Suppressor macrophage treated with lipopolysaccharide for 1 hour (primary cell): ENCODE measurements at places on chromosomes 6 and 20.

GRCh38 chr6:88983532-88983931 lies 20.1 kb upstream of the RNGTT start:
- peak; percentile 63 for DNase-seq

DNA sequence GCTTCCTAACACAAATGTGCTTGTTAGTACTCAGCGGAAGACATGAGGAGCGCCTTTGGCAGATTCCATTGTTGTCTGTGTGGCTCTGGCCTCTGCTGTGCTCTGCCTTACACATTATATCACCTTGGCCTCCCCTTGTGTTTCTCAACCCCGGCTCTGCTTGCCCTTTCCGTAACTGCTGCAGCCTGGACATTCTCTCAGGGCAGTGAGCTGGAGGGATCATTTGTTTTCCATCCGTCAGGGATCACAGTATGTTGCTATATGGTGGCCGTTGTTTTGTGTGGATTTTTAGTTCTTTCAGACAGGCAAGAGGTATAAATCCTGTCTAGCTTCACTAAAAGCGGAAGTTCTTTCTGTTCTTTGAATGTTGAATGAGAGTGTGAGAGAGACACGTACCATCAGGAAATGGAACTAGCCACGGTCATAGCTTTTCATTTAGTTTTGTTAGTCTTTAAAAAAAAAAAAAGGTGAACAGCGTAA lies 175.1 kb downstream of the JARID2 start:
- DNase-seq = peak; percentile 76

DNA sequence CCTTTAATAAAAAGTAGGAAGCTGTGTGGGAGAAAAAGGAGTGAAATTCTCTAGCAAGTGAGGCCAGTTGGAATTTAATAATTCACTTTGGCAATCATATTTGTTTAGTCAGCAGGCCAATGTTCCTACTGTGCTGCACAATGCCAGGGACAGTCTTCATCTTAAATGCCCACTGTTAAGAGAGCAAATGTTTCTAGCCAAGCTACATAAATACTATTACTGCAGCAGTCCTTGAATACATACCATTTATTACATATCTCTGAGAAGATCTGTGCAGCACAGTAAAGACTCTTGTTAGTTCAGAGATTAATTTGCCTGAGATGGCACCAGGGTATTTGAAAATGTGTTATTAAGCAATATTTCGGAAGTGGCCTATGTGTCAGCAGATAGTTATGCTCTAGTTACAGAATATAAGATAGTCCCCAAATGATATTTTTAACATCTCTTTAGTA lies 105.4 kb downstream of the OGFRL1 start:
- peak; percentile 14 for DNase-seq

- no peak for DNase-seq
Measured at GRCh38 chr6:166660157-166660688, 33.2 kb upstream of the RPS6KA2 start.

DNA sequence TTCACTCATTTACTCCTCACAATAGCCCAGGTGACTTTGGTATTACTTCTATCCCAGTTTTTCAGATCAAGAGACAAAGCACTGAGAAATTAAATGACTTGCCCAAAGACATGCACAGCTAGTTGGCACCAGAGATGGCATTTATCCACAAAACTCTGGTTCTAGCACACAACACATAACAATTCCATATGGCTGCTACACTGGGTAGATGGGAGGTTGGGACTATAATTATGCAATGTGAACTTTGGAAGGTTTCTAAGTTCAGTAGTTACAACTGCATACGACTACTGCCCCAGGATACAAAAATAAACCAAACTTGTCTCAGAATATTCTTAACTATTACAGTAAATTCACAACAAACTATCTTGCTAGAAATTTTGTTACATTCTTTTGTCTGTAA lies 54.2 kb upstream of the MLIP start:
- DNase-seq = no peak

- peak; percentile 32 for DNase-seq
Measured at GRCh38 chr20:23513164-23513563, 22.2 kb downstream of the CST8 start.

GRCh38 chr6:56370127-56370540 lies 122.8 kb upstream of the COL21A1 start:
- DNase-seq = no peak

DNA sequence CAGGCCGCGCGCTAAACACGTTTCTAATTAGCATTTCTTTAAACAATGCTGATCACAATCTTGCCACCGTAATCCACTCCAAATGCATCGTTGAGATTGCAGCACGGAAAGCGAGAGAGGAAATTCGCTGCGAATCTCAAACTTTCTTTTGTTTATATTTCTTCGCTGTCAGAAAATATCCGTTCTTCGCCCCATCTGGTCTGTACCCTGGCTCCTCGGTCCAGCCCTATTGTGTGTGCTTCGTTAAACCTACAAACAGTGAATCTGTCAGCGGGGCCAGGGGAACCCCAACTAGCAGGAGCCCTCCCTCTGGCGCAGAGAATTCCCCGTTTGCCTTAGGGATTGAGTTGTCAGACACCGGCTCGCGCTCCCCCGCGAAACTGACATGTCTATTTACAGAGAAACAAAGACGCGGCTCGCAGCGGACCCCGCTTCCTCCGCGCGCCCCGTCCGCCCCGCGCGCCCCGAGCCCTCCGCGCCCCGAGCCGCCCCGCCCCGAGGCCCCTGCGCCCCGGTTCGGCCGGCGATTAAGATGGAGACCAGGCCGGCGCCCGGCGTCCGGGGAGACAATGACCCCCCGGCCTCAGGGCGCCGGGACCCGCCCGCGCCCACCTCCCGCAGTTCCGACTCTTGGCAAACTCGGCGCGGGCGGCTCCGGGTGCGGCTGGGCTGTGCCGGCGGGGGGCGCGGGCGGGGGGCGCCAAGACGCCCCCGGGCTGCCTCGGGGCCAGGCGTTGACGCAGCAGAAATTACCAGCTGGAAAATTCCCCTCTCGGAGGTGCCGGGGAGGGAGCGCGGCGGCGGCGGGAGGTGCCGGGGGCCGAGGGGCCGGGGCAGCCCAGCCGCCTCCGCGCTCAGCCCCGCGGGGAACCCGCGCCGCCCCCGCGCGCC lies 874 bp downstream of the ZBTB46 start:
- peak; percentile 86 for DNase-seq

- no peak for DNase-seq
Measured at GRCh38 chr20:63499338-63499969, 571 bp upstream of the EEF1A2 start.

GRCh38 chr6:39113788-39114187 lies 1.2 kb downstream of the SAYSD1 start:
- no peak for DNase-seq

DNA sequence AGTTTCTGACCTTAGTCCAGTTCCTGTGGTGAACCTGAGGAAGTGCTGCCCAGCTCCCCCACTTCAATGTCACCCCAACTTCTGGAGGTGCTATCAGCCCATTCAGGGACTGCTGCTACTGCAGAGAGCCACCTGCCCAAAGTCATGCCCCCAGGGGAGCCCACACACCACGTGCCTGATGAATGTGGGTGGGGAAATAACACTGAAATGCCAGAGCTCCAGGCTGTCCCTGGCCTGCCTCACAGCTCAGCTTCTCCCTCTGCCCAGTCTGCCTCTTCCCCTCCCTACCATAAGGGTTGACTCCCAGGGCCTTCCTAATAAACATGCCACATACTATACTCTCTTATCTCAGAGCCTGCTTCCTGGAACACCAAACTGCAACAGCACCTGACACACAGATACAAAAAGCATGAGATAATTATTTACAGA lies 276.4 kb upstream of the MOCS1 start:
- DNase-seq = no peak

- DNase-seq = no peak
Measured at GRCh38 chr20:20553541-20553940, 158.9 kb downstream of the RALGAPA2 start.

DNA sequence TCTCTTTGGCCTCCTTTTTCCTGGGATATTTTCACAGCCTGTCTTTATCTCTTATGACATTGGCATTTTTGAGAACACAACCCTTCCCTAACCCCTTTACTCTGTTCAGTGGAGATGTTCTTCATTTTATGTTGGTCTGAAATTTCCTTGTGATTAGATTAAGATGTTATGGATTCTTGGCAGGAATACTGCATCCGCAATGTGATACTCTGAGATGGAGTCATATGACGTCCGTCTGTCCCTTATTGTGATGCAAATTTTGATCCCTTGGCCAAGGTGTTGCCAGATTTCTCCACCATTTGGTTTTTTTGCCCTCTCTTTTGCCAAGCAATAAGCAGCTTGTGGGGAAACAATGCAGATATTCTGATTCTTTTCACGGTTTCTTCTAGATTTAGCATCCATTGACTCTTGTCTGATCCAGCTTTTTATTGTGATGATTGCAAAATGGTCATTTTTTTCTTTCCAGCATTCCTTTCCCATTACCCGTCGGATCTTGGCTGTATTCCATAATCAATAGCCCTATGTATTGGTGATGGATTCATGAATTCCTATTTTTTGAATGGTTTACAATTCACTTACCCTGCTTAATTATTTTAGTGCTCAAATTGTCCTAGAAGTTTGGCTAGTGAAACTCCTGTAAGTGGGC lies 85.1 kb downstream of the NCOA3 start:
- DNase-seq = no peak

- DNase-seq = peak; percentile 92
Measured at GRCh38 chr6:137904822-137905617, 38.0 kb downstream of the TNFAIP3 start.

DNA sequence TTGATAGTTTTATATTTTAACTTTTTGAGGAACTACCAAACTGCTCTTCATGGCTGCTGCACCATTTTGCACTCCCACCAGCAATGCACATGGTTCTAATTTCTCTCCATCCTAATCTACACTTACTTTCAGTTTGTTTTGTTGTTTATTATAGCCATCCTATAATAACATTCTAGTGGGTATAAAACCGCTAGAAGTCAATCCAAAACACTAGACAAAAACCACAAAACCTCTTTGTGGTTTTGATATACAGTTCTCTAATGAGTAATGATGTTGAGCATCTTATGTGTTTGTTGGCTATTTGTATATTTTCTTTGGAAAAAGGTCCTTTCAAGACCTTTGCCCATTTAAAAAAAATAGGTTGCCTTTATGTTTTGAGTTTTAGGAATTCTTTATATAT lies 5.6 kb downstream of the RPP21 start:
- no peak for DNase-seq

- no peak for DNase-seq
Measured at GRCh38 chr6:113011801-113012200, 664.7 kb downstream of the RFPL4B start.

- DNase-seq = no peak
Measured at GRCh38 chr6:11392778-11393507, 144.6 kb upstream of the TMEM170B start.

DNA sequence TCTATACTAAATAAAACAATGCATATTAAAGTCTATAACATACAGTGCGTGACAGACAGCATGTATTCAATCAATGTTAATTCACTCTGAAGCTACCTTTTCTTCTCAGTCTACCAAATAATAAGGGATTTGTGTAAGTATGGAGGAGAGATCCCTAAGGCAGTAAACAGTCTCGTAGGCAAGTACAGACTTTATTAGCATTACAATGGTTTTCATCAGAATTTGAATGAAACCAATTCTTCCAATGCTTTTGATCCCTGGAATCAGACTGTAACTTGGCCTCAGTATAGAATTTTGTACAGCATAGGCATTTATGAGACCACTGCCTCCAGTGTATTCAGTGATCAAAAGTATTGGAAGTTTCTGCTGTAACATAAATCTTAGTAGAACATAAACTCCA lies 19.5 kb downstream of the LYRM4 start:
- DNase-seq = no peak

GRCh38 chr6:36605560-36606391 lies 11.6 kb downstream of the SRSF3 start:
- DNase-seq = no peak

DNA sequence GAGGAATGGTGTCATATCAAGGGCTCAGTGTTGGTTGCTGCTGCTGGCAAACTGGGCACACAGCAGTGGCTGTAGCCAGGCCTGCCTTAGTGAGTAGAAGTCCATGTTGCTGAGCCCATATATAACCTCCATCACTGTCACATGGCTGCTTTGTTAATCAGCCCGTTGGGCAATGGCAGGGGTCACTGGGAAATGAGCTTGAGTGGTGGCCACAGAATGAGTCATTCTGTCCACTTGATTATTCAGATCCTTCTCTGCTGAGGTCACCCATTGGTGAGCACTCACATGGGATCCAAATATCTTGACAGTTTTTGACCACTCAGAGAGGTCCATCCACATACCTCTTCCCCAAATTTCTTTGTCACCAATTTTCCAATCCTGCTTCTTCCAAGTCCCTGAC lies 898.9 kb upstream of the EYS start:
- no peak for DNase-seq

GRCh38 chr6:43780293-43780692 lies 10.3 kb downstream of the VEGFA start:
- no peak for DNase-seq

DNA sequence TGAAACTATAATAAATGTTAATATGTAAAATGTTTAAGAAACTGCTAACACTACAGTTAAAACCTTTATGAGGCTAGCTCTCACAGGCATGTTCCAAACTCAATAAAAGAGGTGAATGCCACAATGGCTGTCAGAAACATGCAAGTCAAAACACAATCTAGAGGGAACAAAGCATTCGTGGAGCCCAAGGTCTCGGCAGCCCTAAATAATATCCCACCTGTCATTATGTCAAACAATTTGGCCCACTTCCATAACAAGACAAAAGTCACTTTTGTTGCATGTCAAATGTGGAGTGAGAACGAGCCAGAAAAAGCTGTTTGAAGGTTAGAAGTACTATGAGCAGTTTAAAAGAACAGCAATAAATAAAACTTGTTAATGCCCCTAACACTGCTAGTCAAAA lies 181.9 kb downstream of the GMDS start:
- DNase-seq = no peak

GRCh38 chr6:118523216-118523615 lies 24.9 kb upstream of the PLN start:
- DNase-seq = no peak

DNA sequence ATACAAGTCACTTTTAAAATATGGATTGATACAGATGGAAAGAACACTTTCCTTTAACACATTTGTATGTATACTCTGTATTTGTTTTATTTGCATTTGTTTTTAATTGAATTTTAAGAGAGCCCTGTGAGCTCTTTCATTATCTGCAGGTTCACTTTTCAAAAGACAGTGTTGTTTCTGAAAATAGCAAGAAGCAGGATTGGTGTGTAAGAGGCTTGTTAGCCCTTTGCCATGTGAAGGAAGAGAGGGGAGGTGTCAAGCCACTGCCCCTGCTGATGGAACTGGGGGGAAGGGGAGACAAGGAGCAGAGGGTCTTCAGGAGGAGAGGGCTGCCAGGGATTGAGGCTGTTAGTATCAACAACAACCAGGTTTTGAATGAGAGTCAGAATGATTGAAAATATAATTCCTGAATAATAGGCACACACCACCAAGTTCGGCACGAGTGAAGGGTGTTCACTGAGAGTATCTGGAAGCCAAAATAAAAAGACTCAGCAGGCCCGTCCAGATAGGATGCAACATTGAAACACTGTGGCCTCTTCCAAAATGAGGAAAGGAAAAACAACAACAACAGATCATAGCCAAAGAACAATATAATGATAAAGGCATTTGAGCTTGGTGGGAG lies 12.6 kb upstream of the PBOV1 start:
- DNase-seq = no peak
